ENCODE measurements at places on chromosomes 12 and 14.

DNA sequence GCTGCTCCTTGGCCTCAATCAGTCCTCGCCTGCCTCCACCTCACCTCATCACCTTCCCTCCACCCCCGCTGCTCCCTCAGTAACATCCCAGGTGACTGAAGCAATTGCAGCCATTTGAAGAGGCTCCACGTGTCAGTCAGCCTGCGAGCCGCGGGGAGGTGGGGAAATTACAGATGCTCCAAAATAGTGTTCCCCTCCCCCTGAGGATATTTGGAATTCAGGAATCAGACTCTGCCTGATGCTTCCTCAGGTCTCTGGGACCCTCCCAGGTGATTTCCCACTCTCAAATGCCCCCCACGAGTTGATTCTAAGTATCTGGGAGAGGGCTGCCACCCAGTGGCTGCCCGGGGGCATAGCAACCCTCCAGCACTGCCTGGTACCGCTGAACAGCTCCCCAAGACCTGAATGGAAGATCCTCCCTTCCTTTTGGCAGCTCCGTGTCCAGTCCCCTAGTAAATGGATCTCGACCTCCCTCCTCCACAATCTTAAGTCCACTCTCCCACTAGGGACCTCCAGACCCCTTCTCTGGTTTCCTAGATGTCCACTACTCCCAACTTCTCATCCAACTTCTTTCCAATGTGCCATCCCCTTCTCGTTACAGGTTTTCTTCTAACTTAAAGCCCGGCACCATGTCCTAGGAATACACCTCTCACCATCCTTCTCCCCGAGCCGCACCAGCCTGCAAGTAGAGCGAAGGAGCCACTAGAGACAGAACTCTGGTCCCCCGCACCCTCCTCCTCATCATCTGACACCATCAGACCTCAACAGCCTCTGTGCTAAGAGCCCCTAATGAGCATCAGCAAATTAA is 1.4 kb upstream of the ASIC1 start:
- DNase-seq: peak; percentile 61

DNA sequence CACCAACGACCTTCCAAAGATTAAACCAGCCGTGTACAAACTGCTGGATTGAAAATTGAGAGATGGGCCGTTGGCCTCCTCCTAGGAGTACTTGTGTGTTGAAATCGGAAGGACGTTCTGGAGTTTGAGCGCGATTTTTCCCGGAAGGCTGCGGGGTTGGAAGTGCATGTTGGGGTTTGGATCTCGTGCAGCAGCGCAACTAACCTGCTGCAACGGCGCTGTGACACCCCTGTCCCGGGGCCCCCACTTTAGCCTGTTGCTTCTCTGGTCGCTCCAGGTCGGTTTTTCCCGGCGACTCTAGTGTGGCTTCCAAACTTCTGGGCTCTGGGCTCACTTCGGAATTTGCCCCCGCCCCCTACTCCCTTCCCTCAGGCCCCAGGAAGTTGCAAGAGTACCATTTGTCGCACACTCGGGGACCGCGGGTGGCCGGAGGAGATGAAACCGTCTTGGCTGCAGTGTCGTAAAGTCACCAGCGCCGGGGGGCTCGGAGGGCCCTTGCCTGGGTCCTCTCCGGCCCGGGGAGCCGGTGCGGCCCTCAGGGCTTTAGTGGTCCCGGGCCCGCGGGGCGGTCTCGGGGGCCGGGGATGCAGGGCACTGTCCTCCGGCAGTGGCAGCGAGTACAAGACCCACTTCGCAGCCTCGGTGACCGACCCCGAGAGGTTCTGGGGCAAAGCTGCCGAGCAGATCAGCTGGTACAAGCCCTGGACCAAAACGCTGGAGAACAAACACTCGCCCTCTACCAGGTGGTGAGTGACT is at the start of gene ACSS3:
TSS of gene ACSS3 (plus strand) at position 394 of the 756 bp plus-strand sequence. CDS start at position 436, 42 bp downstream.
- DNase-seq: no peak

DNA sequence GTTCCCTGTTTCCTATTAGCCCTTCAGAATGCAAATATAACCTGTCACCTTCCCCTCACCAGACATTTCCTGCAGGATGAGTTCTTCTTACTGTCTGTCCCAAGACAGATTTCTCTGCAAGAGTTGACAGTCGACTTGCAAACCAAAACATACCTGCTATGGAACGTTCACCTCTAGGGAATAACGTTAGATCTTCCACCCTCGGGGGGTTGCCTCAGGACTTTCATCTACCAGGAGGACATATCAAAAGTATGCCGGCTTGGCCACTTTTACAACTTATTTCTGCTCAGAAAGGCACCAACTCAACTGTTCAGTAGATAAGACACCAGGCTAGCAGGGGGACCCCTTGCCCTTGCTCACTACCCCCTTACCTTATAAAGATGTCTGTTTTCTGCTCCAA is 92.5 kb downstream of the DAAM1 start:
- no peak for DNase-seq

- no peak for DNase-seq
These were observed 230.8 kb downstream of the FOXN3 start for GRCh38 chr14:89185919-89186855.

- no peak for DNase-seq
These were observed 7.4 kb upstream of the ALDH1L2 start for GRCh38 chr12:105091476-105092206.

GRCh38 chr14:50037852-50038251 is 78.5 kb downstream of the VCPKMT start:
- no peak for DNase-seq

DNA sequence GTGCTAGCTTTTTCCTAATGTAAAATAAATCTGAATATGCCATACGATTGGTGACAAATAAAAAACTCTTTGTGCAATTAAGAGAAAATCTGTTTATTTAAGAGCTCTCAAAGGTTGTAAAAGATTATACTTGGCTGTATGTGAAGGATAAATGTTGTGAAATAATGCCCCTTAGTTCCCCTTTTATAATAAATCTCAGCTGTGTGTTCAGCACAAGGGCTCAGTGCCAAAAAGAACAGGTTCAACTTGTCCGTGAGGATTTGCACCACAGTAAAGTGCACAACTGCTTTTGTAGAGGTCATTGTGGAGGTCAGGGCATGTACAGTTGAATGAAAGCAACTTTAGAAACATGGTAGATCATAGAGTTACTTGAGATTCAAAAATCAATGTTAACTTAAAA is 118.6 kb downstream of the TRMT5 start:
- no peak for DNase-seq

- no peak for DNase-seq
These were observed 126.8 kb downstream of the TRAFD1 start for GRCh38 chr12:112252184-112252583.

DNA sequence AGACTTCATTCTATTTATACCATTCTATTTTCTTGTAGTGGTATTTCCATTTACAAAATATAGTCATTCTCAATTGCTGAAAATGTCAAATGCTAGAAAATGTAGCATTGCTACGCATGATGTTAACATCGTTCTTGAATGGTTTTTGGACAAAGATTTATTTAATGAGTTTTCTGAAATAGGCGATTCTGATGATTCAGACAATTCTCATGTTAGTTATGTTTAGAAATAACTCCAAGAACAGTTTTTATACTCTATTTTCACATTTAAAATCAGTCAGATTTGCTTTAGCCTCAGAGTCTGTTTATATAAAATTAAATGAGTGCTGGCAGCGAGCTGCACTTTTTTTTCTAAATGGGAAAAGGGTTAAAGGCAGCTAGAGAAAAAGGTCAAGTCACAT is 414.8 kb upstream of the MGAT4C start:
- no peak for DNase-seq

DNA sequence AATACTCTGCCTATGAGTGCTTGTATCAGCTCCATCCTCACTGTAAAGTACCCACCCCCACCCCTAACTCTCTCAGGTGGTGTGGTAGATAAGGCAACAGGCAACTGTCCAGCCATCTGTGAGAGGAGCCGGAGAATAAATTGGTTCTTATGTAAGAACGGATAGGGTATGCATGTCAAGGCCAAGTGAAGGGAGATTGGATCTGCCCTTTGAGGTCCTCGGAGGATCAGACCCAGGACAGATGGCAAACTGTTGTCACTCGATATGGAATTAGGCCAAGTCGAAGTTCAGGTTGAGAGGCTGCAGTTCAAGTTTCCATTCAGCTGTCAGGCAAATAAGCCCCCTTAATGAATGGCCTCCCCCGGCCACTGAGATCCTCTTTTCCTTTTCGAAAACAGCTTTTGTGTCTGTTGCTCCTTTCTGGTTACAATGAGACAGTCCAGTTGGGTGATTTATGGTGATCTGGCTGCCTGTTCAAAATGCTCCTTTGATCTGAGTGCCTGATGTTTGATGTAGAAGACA is 120.3 kb downstream of the VRK1 start:
- DNase-seq: no peak

DNA sequence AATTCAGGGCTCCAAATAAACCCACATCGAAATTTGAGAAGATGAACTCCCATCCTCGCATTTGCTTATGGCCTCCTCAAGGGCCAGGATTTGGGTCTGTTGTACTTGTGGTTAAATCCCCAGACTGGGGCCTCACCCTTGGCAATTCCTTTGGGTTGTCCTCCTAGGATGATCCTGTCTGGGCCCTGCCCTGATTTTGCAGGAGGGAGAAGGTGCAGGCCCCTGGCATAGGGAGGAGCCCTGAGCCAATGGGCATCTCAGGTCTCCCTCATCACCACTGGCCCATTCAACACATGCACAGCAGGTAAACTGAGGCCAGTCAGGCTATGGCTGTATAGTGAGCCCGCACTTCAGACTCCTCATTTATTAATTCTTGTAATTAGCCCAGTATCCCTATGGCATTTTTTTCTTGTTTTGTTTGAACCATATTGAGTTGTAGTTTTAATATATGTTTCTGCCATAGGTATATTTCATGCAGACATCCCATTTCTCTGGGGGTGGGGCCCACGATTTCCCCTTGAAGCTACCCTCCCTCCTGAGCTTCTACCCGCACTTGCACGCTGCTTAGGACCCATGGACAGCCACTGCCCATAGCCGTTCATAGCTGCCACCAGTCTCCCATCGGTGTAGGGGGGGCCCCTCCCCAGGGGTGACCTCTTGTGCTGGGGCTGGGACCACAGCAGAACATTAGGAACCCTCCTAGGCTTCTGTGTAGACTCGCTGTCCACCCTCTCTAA is 67.1 kb upstream of the DDX11 start:
- no peak for DNase-seq

DNA sequence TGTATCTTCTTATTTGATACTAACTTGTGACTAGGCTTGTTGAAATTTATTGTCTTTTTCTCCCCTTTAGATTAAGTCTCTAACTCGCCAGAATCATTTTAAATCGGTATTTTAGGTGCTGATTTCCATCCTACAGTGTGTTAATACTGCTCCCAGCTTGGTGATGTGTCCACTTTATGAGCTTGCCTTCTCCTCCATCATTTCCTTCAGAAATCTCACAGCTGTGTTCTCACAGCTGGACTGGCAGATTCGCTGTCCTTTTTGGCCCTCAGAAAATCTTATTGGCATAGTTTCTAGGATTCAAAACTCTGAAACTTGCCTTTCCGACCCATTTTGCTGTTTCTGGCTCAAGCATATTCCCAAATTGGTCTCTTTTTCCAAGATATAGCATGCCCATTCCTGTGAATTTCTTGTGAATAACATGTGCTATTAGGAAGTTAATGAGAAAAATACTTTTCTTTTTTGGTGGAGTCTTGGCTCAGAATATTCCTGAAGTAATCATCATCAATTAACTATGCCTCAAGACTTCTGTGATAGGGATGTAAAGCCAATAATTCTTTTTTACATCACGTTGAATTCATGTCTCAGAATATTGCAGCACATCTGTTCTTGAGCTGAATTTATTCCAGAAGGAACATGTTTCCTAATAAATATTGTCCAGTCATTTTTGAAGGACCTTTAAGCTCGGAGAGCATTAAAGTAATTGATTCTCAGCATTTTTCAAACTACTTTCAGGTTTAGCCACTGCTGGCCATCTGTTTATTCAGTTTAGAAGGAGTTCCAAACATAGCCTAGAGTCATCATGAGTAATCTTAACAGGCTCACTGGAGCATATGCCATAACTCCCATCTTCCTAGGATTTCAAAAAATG is 50.0 kb upstream of the USP44 start:
- no peak for DNase-seq

DNA sequence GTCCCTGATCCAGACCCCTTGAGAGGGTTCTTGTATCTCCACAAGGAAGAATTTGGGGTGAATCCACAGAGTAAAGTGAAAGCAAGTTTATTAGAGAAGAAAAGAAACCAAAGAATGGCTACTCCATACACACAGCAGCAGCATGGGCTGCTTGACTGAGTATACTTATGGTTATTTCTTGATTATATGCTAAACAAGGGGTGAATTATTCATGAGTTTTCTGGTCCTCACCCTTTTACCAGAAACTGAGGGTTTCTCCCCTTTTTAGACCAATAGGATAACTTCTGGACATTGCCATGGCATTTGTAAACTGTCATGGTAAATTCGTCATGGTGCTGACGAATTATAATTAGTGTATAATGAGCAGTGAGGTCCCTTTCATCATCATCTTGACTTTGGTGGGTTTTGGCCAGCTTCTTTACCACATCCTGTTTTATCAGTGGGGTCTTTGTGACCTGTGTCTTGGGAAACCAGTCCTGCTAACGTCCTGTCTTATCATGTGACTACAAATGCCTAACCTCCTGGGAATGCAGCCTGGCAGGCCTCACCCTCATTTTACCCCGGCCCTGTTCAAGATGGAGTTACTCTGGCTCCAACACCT is 121.9 kb downstream of the SPTSSA start:
- no peak for DNase-seq

DNA sequence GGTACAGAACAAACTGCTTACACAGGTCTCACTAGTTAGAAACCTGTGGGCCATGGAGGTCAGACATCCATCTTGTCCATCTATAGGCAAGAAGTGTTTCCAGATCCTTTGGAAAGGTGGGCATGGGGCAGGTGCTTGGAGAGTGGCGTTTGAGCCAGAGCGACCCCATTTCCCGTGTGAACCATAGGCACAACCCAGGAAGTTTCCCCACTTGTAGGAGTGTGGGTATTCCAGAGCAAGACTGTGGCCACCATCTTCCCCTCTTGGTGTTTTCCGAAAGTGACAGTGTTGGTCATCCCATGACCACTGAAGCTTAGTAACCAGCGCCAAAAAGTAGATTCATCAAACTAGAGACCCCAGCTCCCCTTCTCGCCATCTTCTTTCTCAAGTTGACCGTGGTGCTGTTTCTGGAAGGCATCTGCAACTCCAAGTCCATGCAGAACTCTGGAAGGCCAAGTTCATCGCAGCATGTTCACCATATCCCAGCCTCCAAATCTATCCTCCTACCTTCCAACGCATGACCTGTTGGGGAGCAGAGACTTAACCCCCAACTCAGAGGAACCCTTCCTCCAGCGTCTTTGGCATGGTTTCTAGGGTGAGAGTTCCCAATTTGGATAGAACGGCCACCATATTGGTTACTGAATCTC is 19.7 kb downstream of the PHETA1 start:
- no peak for DNase-seq

DNA sequence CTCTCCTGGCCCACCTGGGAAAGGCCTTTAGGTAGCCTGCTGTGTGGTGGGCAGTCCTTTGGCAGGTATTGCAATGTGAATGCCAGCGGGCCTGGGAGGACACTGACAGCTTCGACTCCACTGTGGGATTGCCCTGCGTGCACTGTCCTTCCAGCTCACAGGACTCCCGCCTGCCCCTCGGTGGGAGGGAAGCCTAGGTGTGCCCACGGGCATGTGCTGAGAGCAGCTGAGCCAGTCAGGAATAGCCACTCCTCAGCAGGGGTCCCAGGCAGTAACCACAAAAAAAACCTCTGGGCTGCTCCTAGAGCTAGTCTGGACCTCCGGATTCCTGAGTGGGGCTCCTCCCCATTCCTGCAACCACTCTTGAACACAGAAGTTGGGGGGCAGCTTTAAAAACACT is 278.2 kb downstream of the FOXN3 start:
- no peak for DNase-seq
